ENCODE measurements at places on chromosomes 3 and 15.
A peak's percentile ranks its signal among the peaks of the same experiment; 100 is the strongest.

- DNase-seq, result peak; percentile 82
Measured at GRCh38 chr3:147656023-147656422, 246.9 kb downstream of the ZIC1 start.

- DNase-seq, result peak; percentile 44
Measured at GRCh38 chr3:187743195-187744141, 1.8 kb downstream of the BCL6 start.

DNA sequence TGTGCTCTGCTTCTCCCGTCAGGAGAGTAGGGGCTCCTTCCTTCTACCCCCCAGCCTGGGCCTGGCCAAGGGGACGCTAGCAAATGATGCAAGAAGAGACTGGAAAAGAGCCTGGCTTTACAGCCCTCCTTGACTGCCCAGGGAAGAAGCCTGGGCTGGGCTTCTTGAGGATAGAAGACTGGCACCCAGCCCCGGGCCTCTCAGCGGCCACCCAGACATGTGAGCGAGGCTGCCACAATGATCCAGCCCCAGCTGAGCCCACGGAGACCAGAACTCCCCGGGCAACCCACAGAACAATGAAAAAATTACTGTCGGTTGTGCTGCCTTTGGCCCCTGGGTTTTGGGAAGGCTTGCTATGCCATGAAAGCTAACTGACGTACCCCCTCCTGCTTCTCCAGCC lies 100.6 kb upstream of the PRR20G start:
- DNase-seq, result no peak

DNA sequence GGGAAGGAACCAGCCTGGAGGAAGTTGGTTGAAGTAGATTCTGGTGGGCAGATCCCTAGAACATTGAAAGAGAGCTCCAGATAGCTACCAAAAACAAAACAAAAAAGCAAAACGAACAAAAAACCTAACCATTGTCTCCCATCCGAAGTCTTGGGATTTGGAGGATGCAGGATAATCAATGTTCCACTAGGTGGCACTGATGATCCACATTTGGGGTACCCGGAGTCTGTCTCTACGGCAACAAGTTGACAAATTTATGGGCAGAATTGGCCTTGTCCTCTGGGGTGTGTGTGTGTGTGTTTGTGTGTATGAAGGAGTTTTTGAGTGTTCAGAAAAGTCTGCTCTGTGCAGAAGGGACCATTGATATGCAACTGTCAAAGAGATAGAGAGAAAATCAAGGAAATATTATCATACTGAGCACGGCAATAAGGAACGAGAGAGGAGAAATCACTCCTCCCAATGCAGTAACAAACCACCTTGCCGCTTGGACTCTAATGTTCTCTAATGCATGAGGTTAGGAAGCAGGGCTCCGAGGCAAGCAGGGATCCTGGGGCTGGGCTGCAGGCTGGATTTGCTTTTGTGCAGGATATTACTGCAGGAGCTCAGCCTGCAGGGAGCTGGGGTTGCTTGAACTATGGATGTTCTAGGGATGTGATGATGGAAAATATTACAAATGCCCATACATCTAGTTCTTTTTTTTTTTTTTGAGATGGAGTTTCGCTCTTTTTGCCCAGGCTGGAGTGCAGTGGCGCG lies 59.8 kb upstream of the KLHL25 start:
- DNase-seq, result peak; percentile 78

DNA sequence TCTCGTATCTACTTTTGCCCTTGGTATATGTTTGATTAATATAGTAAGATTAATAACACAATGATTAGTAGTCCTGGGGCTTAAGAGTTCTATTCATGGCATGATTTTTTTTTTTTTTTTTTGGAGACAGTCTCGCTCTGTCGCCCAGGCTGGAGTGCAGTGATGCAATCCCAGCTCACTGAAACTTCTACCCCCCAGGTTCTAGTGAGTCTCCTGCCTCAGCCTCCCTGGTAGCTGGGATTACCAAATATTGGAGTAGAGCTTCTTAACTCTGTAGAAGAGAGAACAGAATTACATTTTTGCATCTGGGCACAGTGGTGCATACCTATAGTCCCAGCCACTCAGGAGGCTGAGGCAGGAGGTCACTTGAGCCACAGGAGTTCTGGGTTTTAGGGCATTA lies 58.9 kb downstream of the RAB7A start:
- no peak for DNase-seq

- no peak for DNase-seq
Measured at GRCh38 chr3:67804578-67804977, 150.2 kb upstream of the SUCLG2 start.

GRCh38 chr3:69283496-69283895 lies 102.4 kb downstream of the FRMD4B start:
- no peak for DNase-seq

Data from T47D (cell line).